ENCODE measurements at places on chromosomes 1 and 21.

- no peak for DNase-seq
Measured at GRCh38 chr1:51303751-51304251, 26.6 kb downstream of the TTC39A start.

DNA sequence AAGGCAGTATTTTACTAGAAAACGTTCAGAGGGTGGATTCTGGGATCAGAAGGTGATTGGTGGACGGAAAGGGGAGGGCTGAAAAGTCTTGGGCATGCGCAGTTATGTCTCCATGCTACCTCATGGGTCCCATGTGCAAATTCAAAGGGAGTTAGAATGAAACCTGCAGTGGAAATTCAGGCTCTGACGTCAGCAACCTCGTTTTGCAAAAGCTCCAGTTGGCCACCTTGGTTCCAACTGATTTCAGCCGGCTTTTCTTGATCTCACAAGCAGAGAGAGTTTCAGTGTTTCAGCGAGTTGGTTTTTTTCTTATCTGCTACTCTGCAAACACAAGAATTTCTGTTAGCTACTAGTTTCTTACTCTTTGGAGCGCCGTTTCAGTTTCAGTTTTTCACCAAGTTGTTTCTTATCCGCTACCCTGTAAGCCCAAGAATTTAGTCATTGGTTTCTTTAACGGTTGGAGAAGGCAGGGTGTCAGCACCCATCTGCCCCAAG lies 69.8 kb upstream of the PGBD5 start:
- no peak for DNase-seq

DNA sequence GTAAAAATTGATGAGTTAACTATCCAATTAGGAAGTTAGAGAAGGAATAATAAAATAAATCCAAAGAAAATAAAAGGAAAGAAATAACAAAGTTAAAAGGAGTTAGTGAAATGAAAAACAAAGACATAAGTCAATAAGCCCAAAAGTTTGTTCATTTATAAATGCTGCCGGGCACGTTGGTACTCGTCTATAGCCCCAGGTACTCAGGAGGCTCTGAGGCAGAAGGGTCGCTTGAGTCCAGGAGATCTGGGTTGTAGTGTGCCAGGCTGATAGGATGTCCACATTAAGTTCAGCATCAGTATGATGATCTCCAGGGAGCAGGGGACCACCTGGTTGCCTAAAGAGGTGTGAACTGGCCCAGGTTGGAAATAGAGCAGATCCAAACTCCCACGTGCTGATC lies 35.5 kb upstream of the VANGL1 start:
- no peak for DNase-seq

DNA sequence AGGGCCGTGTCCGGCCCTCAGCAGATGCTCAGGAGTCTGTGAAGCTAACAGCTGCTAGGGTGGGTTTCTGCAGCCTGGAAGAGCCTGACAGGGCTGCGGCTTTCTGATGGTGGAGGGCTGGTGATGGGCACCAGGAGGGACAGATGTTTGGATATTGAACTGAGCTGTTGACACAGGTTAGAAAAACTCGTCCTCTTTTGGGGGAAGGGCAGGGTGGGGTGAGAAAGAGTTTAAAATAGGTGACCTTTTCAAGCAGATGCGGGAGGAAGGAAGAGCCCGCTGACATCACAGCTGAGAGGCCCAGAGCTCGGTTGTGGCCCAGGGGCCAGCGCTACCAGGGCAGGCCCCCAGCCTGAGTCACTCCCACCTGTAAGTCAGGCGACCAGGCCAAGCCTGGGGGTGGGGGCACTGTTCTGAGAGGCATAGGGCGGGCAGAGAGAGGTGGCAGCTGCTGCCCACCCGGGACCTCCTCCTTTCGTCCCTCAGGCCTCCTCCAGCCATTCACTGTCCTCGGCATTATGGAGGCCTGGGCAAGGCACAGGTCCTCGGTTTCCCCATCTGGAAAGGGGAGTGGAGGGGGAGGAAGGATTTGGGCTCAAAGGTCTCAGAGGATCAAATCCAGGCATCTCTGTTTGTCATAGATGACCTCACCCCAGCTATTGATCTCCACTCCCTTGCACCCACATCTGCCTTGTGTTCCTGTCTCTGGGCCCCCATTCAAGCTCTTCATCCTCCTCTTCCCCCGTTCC lies 32.3 kb upstream of the ID3 start:
- DNase-seq = peak; percentile 64

DNA sequence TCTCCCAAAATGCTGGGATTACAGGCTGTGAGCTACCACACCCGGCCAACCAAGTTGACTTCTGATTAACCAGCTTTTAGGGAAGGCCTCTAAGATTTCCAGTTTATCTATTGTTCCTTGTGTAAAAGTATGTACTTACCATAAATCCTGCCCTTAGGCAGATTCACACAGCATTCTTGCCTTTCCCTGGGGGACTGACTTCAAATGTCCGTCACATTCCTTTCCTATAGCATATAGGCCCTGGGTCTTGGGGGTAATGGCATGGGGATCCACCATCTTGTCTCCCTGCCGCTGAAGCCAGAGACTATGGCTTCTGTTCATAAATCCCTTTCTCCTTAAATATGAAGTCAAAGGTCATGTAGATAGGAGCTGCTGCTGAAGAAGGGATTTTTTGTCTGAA lies 872 bp upstream of the PINK1 start:
- no peak for DNase-seq

DNA sequence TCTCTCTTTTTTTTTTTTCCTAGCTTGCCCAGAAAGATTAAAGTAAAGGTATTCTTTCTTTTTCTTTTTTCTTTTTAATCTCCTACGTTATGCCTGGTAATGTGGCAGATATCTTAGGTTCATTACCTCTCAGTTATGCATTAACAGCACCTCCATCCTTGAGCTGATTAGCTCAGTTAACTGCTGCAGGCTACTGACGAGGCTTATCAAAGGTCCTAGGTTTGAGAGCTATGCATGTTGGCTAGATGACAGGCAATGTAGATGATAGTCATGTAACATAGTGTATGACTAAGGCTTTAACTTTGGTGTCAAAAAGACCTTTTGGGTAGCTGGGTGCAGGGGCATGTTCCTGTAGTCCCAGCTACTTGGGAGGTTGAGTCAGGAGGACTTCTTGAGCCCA lies 53.7 kb upstream of the CACYBP start:
- no peak for DNase-seq

DNA sequence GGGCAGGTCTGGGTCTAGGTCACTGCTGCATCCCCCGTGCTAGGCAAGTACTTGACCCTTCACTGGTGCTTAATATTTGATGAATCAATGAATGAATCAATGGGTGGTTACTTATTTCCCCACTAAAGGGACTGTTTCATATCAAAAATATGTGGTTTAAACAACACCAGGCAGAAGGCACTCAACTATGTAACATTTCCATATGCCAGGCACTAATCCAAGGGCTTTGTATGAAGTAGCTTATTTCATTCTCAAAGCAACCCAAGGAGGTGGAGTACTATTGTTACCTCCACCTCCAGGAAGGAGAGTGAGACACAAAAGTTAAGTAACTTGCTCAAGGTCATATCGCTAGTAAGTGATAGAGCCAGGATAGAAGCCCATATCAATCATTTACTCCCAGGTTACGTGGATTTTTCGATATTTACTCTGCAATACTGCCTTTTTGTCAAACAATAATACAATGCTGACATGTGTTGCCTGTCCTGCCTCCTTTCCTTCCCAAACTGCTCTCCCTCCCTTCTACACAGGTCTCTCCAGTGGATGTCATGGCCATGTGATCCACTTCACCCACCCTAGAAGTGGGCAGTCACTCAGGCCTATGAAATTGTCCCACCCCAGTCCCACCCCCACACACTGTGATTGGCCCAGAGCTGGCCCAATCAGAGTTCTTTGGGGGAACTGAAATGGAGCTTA lies 142.8 kb downstream of the ETS2 start:
- no peak for DNase-seq

DNA sequence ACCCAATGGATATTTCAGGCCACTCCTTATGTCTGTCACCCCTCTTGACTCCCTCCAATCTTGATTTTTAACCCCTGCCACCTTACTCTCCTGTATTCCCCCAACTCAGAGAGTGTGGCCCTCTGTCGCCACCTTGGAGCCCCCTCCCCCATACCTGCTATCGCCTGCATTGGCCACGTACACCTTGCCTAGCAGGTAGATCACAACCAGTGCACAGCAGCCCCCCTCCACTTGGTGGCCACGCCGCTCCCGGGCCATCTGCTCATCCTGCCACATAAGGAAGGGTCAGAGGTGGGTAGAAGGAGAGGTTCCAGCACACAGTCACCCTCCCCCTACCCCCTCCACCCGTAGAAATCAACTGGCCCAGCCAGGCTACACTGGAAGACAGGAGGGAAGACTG lies 2.9 kb downstream of the PPM1J start:
- DNase-seq = no peak
